ENCODE measurements at places on chromosomes 5 and 9. TPM values are rescaled to one million over a fixed set of nuclear protein-coding genes. Genes with fewer than 3 reads are reported as not detected.

The RAB3C gene
- 25.0 TPM for total RNA-seq

The PCDHB6 gene
- total RNA-seq: 2.7 TPM

The TLX3 gene
- 2.0 TPM for total RNA-seq

The C9orf57 gene
- total RNA-seq: not detected

The SOX30 gene
- total RNA-seq: not detected

The EGFL7 gene
- 21.9 TPM for total RNA-seq
